ENCODE measurements at places on chromosomes 2 and 18. TPM values are rescaled to one million over a fixed set of nuclear protein-coding genes. Genes with fewer than 3 reads are reported as not detected.

GRCh38 chr18:50377061-50377798, 2.4 kb downstream of the SKA1 start:
- no peak for DNase-seq

Gene TNFRSF11A
- total RNA-seq: 6.2 TPM

DNA sequence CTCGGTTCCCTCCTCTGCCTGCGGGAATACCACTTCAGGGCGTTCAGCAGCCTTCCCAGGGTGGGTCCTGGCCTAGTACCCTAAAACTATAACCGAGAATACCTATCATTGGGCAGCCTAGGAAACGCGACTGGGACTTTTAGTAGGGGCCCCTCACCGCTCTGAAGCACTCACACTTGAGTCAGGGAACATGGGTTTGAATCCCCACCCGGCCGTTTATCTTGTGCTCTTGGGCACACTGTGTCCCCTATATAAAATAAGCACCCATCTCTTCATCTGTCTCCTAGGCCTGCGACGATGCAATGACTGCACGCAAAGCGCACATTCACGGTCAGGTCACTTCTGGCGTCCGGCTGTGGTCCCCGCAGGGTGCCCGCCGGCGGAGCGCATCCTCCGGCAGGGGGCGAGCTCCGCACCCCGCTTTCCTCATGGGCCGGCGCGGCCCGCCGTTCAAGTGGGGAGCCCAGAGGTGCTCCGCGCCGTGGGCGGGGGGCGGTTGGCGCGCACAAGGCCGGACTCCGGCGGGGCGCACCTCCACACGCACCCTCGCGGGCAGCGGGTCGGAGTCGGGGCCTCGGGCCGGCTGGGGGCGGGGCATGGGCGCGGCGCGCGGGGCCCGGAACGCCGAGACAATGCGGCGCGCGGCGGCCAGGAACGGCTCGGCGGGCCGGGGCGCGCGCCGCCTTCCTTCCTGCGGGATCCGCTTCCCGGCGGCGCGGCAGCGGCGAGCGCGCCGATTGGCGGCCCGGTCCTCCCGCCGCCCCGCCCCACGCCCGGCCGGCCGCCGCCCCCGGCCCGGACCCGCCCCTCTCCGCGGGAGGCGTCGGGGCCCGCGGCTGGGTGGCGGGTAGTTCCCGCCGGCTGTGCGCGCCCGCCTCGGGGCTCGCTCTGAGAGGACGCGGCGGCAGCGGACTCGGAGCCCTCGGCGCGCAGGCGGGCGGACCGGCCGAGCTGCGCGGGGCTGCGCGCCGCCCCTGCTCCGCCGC, at the start of gene ASAP2:
Gene ASAP2 (plus strand): TSS at position 850 of the 986 bp plus-strand sequence. CDS start 293 bp downstream, outside the sequence.
- DNase-seq: peak; percentile 73

DNA sequence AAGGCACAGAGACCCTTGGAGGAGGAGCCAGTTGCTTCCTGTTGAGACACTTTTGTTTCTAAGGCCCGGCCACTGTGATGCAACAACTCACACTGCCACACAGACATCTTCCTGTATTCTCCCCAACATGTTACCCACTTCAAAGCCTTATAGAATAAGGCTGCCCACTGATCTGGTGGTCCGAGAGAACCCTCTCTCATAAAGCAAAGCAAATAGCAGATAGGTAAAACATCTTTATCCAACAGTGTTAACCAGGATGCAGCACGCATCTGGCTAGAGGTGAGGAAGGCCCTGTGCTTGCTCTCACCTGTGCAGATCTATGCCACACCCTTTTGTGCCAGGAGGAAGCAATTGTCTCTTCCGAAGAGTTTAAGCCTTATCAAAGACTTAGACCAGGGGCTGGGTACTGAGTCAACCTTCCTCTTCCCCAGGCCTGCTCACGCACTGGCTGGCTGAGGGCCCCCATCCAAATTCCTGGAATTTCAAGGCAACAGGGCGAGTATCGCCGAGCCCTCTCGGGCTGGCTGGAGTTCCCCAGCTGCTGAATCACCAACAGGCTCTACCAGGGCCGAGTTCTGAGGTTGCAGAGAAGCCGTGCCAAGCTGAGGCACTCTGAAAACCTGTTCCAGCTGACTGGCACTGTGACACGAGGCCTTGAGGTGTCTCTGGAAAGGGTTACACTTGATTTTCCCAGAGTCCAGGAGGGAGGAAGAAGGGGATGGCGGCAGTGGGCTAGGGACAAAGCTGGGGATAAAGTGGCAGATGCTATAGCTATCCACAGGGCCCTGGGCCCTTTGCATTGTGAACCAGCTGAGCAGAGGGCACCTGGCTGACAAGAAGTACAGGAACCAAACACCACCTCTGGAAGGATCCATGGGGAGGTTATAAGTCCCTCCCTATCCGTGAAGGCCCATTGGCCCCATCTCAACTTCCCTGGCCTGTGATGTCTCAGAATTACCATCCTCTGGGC, 29.3 kb downstream of the TGFA start:
- peak; percentile 85 for DNase-seq

Gene SLC25A52
- not detected for total RNA-seq

- DNase-seq: peak; percentile 67
Observed at GRCh38 chr2:137947728-137948336, 16.4 kb upstream of the HNMT start.

Gene NTSR2
- not detected for total RNA-seq

Gene HOXD3
- 0.25 TPM for total RNA-seq

Gene ADD2
- 3.8 TPM for total RNA-seq

DNA sequence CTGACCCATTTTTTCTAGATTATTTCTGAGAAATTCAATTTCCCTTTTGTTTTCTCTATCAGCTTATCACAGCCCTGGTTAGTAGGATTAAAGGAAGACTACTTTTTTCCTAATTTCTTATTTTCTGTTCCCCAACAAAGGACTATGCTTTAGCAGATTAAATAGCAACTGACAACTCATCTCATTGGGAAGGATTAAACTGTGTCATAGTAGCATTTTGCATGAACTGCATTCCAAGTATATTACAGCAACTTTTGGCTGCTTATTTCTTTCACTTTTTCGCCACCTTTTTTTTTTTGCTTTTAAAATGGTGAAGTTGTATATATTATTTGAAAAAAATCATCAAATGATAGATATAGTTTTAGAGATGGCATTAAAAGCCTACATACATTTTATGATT, 570.3 kb downstream of the FBXO15 start:
- DNase-seq: no peak

- no peak for DNase-seq
Observed at GRCh38 chr2:6820236-6820635, 45.5 kb downstream of the CMPK2 start.

Gene ALPP
- total RNA-seq: not detected

DNA sequence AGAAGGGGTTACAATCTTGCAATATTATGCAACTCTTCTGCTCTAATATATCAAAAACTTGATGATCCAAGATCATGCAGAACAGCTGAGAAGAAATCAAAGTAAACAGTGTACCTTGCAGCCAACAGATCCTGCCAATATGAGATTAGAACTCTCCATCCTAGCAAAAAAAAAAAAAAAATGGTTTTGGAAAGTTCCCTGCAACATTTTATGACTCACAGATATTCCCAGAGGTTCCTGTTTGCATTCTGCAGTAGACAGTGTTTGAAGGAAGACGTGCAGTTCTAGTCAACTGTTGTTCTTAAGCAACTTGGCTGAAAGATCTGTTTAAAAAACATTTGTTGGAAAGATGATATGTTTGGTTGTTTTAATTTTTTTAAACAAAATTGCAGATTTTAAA, 103.6 kb upstream of the WDR75 start:
- DNase-seq: no peak

GRCh38 chr2:197810016-197810415, 5.6 kb downstream of the PLCL1 start:
- no peak for DNase-seq

DNA sequence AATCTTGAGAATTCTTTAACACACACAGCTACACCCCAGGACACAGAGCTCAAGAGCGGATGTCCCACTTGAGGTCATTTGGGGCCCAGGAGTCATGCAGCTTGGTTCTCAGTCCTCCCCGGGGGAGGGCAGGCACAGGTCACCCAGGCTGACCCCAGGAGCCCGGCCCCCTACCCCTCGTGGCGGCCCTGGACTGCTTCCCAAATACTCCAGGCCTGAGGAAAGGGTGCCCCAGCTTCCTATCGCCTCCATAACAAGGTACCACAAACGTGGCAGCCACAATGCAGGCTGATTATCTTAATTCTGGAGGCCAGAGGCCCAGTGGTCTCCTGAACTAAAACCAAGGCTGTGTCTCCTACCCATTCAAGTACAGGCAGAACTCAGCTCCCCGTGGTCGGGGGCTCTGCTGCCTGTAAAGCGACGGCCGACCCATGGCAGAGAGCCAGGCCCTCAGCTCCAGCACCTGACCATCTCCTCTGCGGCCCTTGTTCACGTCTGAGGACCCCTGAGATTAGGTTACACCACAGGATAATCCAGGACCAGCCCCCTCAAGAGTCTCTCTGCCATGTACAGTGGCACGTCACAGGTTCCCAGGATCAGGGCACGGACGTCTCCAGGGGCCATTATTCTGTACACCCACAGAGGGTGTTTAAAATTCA, 10.5 kb downstream of the SLC66A2 start:
- peak; percentile 61 for DNase-seq

GRCh38 chr18:31325051-31325450, 7.1 kb downstream of the DSG1 start:
- no peak for DNase-seq

Gene PJVK
- total RNA-seq: 1.0 TPM

Gene CHRNA1
- 0.14 TPM for total RNA-seq

DNA sequence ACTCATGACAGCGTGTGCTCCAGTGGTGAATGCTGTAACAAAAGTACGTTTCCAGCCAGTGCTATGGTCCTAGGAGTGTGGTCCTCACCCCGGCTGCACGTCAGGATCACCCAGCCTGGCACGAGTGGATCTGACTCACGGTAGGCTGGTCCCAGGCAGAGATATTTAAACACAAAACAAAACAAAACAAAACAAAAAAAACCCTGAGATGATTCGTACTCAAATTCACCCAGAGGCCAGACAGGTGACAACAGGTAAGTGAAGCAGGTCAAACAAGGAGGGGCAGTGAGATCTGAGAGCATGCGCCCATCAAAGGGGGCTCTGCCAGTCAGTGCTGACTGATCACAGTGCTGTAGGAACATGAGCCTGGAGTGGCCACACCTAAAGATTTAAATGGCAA, 43.2 kb downstream of the C2orf76 start:
- no peak for DNase-seq

DNA sequence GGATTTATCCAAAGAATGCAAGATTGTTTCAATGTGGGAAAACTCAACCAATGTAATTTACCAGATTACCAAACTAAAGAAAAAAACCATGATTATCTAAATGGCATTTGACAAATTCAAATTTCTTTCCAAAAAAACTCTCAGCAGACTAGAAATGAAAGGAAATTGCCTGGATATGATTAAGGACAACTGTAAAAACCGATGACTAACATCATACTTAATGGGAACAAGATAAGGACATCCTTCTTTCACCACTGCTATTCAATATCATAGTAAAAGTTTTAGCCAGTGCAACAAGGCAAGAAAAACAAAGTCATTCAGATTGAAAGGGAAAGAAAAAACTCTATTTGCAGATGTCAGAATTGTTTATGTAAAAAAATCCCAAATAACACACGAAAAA, 4.4 kb upstream of the CCDC150 start:
- no peak for DNase-seq

GRCh38 chr2:234904785-234905184, 47.0 kb upstream of the SH3BP4 start:
- no peak for DNase-seq

DNA sequence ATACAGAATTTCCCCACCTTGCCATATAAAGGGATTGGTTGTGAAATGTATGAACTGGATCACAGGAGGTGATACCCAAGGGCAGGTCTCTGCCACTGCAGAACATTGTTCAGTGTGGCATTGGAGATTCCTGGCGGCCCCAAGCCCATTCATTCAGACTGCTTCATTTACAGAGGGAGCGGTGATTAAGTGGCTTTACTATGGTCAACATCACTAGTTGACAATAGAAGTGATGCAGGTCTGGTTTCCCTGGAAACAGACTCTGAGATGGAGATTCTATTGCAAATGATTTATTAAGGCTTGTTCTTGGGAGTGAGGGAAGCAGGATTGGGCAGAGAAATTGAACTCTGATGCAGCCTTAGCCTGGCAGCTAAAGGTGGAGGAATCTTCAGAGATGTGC, 62.4 kb downstream of the ZDBF2 start:
- DNase-seq: no peak

Gene SLC38A11
- 5.7 TPM for total RNA-seq

GRCh38 chr2:238771639-238772038, 76.2 kb upstream of the TWIST2 start:
- no peak for DNase-seq

- DNase-seq: no peak
Observed at GRCh38 chr2:88069117-88069516, 1.5 kb downstream of the SMYD1 start.

GRCh38 chr2:214215107-214215506, 195.7 kb upstream of the VWC2L start:
- no peak for DNase-seq

Gene CFAP221
- 22.5 TPM for total RNA-seq

- DNase-seq: no peak
Observed at GRCh38 chr2:3971652-3972192, 268.3 kb downstream of the DCDC2C start.

GRCh38 chr2:9424447-9425164, 1.2 kb downstream of the CPSF3 start:
- no peak for DNase-seq

DNA sequence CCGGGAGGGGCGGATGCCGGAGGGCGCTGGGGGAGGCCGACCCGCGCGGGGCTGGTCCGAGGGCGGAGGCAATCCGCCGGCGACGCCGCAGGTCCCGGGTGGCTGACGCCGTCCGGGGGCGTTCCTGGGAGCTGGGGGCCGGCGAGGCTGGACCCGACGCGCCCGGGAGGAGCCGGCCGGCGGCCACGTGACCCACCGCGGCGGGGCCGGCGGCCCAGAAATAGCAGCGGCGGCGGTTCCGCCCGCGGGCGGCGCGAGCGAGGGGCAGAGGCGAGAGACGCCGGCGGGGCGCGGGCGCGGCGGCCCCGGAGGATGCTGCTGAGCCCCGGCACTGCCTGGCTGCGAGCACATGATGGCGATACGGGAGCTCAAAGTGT, at the start of gene RAB31:
Gene RAB31 (plus strand): TSS at position 245 of the 377 bp plus-strand sequence. CDS start 105 bp downstream, at position 350.
- peak; percentile 64 for DNase-seq

GRCh38 chr2:177179227-177179626, 33.4 kb upstream of the HNRNPA3 start:
- no peak for DNase-seq

Measured in pancreas (tissue), 10 donors.